ENCODE measurements at places on chromosomes 4 and X.

- peak; percentile 1 for DNase-seq
These were observed 52.9 kb downstream of the MAP7D2 start for GRCh38 chrX:20063716-20064351.

- DNase-seq = peak; percentile 38
These were observed 41.2 kb downstream of the LONRF3 start for GRCh38 chrX:119015407-119016237.

- no peak for DNase-seq
These were observed 43.7 kb downstream of the SULT1E1 start for GRCh38 chr4:69816236-69816635.

DNA sequence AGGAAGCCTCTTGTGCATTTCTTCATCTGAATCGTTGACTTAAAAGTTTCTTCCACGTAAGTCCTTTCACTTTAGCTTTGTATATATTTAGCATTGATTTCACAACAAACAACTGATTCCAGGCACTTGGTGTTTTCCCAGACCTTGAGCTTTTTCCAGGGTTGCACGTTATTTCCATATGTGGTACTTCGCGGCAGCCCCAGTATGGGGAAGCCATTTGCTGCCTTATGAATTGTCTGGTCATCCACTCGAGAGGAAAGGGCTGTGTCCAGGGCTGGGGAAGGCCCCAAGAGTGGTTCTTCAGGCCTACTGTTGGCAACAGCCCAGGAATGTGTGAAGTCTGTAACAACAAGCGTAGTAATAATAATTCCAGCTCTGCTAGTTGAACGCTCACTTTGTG is 2.8 kb upstream of the TLR8 start:
- no peak for DNase-seq

- DNase-seq = no peak
These were observed 54.4 kb downstream of the STOX2 start for GRCh38 chr4:183959319-183960045.

DNA sequence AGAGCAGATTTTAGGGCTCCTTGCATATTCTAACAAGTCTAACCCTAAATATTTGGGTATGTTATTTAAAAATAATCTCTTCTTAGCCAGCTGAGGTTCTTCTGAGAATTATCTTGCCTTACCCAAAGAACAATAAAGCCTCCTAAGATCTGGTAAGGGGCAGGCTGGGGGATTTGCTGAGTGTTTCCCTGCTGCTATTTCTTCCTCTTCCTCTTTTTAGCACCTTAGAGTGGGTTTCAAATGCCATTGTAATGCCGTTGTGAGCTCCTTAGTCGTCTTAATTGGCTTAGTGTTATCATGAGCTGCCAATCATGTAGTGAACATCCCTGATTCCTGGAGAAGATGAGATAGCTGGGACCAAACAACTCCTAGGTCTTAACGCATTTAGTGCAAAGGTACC is 15.4 kb downstream of the STOX2 start:
- DNase-seq = no peak

DNA sequence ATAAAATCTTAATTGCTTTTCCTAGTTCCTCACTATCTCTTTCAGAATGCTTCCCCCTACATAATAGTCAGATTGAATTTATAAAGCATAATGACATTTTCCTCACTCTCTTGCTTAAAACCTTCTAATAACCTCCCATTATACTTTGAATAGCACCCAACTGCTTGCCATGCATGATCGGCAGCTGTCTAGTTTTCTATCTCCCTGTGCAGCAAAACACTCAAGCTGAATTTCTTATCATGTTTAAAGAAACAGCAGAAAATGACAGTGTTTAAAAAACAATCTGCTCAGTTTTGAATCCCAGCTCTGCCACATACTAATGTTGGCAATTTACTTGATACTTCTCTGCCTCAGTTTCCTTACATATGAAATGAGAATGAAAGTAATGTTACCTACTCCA is 947.1 kb upstream of the HS3ST1 start:
- DNase-seq = no peak

- no peak for DNase-seq
These were observed 77.1 kb upstream of the UCP1 start for GRCh38 chr4:140645614-140646412.

DNA sequence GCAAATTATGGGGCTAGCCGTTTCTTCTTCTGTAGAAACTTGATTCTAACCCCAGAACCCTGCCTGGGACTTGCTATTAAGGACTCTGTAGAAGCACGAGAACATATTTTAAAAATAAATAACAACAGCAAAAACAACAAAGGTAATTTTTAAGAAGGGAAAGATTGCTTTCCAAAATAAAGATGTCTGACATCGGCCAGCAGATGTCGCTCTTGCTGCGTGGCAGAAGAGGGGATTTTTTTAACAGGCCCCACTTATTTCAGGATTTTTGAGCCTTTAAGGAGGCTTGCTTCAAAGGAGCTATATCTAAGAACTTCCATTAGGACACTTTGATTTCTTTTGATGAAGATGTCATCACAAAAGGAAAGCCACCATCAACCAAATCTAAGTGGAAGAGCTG is 62.8 kb upstream of the EGFL6 start:
- DNase-seq = peak; percentile 22

DNA sequence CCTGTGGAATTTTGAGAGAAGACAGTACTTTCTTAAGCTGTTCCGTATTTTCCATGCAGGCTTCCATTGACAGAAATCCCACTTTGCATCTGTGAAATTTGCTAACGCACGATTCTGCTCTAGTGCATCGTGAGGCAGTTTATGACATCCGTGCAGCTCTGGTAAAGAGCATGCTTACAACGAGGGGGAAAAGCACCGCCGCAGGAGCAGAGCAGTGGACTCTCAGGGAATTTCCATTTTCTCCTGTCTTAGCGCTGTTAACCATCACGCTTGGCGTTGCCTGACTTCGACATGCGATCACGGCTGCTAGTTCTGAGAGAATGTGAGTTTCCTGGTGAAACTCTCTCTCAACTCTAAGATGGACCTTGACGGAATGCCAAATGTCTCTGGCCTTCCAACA is 43.9 kb downstream of the DCTD start:
- no peak for DNase-seq

- no peak for DNase-seq
These were observed 22.3 kb downstream of the CTBP1 start for GRCh38 chr4:1226598-1226997.

DNA sequence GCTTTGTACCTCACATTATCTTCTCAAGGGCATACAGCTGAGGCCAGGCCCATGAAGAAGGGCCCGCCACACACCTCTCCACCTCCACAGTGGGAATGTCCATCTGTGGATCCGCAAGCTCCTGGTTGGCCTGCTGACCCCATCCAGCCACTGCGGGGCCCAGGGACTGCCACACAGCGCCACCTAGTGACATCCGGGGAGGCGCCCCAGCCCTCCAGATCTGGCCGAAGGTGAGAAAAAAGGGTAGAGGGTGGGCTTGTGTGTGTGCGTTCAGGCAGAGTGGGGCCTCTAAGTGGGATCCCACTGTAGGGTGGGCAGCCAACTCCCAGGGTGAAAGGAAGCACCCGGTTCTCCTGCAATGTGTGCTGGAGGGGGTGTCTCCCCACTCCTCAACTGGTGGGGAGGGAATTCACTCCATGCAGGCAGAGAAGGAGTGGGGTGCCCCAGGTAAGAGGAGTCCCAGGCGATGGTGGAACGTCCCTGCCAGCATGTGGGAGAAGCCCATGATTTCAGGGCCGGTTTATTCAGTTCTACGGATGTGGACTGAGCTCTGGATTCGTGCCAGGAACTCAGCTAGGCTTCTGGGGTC is 117.3 kb downstream of the ENPP6 start:
- peak; percentile 19 for DNase-seq

- DNase-seq = peak; percentile 3
These were observed 60.7 kb upstream of the PLAC1 start for GRCh38 chrX:134718966-134719317.

DNA sequence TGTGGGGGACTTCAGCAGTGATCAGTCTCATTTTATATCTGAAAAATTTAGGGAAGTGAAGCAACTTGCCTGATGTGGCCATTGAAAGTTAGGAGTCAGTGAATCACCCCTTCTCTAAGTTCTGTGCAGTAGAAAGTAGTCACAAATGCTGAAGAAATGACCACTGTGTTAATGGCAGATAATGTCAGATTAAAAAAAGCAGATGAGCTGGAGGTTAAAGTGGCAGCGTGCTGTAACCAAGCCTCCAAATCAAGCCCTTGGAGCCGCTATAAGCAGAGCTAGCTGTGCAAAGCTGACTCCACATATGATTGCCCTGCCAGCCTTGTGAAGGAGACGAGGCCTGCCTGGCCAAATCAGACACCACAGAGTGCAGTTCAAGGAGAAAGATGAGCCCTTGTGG is 39.2 kb upstream of the PDE5A start:
- no peak for DNase-seq

DNA sequence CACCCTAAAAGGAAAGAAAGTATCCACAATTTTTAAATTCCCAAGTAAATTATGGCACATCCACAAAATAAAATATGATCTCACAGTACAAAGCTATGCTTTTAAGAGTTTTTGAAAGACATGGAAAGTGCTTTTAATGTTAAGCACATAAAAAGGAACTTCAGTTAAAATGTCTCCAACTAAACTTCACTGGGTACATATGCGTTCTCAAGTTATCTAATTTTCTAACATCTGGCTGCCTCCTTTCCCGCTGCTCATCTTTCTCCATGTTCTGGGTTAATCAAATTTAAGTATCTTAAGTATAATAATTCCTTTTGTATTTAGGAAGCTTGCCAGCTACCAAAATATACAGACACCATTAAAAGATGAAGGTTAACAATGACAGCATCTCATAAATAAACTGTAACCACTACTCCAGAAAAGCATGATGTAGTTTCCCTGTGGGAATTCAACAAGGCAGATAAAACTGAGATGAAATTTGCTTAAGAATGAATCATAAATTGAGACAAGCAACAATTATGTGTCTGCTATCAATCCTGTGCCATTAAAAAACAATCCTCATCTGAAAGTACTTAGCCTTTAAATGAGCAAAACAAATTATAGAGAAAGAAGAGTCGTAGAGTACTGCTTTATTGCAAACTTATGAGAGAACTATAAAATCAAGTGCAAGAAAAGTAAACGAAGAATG is 25.1 kb downstream of the PRSS12 start:
- no peak for DNase-seq

DNA sequence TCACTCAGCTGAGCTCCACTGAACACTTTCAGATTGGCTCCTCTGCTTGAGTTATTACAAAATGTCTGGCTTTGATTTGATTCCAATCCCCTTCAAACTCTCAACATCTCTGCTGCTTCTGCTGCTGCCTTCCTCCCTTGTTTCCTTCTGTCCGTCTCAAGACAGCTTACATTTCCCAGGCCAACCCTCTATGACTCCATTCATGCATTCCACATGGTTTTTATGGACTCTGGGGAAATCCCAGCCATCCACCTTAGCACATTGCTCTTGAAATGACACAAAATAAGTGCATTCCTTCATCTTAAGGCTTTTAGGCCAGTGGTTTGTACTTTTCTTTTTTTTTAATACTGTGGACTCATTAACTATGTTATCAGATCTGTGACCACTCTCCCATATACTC is 68.5 kb upstream of the TMEM164 start:
- DNase-seq = no peak

DNA sequence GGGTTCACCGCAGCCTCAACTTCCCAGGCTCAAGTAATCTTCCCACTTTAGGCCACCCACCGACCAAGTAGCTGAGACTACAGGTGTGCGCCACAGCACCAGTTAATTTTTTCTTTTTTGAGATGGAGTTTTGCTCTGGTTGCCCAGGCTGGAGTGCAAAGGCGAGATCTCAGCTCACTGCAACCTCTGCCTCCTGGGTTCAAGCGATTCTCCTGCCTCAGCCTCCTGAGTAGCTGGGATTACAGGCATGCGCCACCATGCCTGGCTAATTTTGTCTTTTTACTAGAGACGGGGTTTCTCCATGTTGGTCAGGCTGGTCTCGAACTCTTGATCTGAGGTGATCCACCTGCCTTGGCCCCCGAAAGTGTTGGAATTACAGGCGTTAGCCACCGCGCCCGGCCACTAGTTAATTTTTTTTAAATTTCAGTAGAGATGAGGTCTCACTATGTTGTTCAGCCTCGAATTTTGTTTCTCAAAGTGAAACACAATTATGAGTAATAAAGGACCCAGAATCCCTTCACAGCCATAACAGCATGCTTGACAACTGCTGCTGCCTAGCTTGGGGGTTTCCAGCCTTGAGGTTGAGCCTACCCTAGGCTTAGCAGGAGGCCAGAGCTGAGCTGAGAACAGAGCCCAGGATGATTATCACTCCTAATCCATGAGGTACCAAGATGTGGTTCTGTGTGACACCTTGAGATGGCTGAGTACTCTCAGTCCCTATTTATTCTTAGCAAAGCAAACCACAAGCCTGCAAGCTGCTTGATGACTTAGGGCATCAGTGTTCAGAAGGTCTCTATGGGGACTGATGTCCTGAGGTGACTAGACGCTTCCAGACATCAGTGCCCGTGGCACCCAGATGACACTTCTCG is 41.6 kb upstream of the NKRF start:
- DNase-seq = peak; percentile 43
